ENCODE measurements at places on chromosomes 1 and 21.

DNA sequence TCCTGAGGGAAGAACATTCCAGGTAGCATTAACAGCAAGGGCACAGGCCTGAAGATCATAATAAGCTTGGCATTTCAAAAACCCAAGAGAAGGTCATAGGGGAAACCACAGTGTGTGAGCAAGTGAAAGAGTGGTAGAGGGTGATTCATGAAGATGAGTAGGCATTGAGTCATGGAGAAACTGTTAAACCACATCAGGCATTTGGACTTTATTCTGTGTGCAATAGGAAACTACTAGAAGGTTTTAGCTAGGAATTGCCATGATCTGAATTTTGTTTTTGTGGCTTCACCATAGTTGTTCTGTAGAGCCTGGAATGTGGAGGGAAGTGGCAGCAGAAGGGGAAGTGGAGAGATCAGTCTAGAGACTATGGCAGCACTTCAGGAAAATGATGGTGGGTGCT is 359.0 kb upstream of the PTBP2 start:
- no peak overlapping the region for H3K4me3 ChIP-seq
- H3K36me3 ChIP-seq = no peaks in the 10 kb centered on the region
- DNase-seq = no peak
- no peak overlapping the region for H3K27ac ChIP-seq
- no peaks in the 10 kb centered on the region for H3K27me3 ChIP-seq

GRCh38 chr1:20339811-20340457 is 49.3 kb downstream of the VWA5B1 start:
- DNase-seq = no peak
- H3K27ac ChIP-seq = no peak overlapping the region
- no peaks in the 10 kb centered on the region for H3K36me3 ChIP-seq
- H3K4me3 ChIP-seq = no peak overlapping the region

DNA sequence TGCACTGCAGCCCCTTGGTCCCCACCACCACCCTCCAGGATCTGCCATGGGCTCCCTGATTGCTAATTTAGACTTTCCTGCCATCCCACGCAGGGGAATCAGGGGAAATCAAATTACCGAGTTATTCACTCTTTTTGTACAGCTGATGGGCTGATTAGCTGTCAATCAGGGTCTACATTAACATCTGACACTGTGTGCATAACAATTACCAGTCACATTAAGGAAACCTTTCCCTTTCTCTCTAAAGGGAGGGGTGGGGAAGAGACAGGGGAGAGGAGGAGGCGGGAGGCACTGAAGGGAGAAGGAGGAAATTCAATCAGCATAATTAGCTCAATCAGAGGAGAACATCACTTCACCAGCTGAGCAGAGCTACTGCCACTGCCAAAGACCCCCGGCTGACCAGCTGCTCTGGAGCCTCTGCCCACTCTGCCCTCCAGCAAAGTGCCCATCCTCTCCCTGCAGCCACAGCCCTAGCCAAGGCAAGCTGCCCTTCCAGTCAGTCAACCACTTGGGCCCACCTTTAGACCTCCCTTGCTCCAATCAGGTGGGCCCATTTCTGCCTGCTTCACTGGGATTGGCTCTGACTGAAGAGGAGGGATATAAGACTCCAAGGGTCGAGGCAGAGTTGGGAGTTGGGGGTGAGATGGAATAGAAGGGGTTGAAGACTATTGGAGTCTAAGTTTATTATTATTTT is 199.3 kb upstream of the ZC3H12A start:
- H3K4me1 ChIP-seq = no peaks in the 10 kb centered on the region
- no peak overlapping the region for H3K4me3 ChIP-seq
- DNase-seq = no peak
- H3K27me3 ChIP-seq = peaks cover 21% of the 10 kb centered on the region
- no peak overlapping the region for H3K27ac ChIP-seq

GRCh38 chr1:179958359-179958758 is 3.7 kb downstream of the CEP350 start:
- no peaks in the 10 kb centered on the region for H3K27me3 ChIP-seq
- no peak for DNase-seq
- no peak overlapping the region for H3K27ac ChIP-seq
- H3K4me3 ChIP-seq = no peak overlapping the region

GRCh38 chr1:100921110-100921706 is 25.3 kb downstream of the SLC30A7 start:
- peaks cover 17% of the 10 kb centered on the region for H3K4me1 ChIP-seq
- no peak for DNase-seq
- no peaks in the 10 kb centered on the region for H3K27me3 ChIP-seq

- H3K36me3 ChIP-seq = no peaks in the 10 kb centered on the region
- H3K27me3 ChIP-seq = peaks cover 1% of the 10 kb centered on the region
- DNase-seq = no peak
- no peak overlapping the region for H3K27ac ChIP-seq
- no peak overlapping the region for H3K4me3 ChIP-seq
Observed at GRCh38 chr1:159091607-159092031, 15.1 kb upstream of the AIM2 start.

- H3K27me3 ChIP-seq = peaks cover 2% of the 10 kb centered on the region
- DNase-seq = no peak
- H3K4me1 ChIP-seq = no peaks in the 10 kb centered on the region
- no peak overlapping the region for H3K27ac ChIP-seq
Observed at GRCh38 chr1:33111965-33112364, 31.0 kb downstream of the AZIN2 start.

- peak overlapping the region; percentile 59 for H3K27ac ChIP-seq
- H3K36me3 ChIP-seq = peaks cover 28% of the 10 kb centered on the region
- H3K27me3 ChIP-seq = no peaks in the 10 kb centered on the region
- no peak for DNase-seq
- H3K4me3 ChIP-seq = no peak overlapping the region
Observed at GRCh38 chr1:8351693-8352470, 34.0 kb downstream of the SLC45A1 start.

GRCh38 chr1:26468911-26469310 is 3.3 kb upstream of the HMGN2 start:
- no peaks in the 10 kb centered on the region for H3K27me3 ChIP-seq
- H3K4me3 ChIP-seq = no peak overlapping the region
- DNase-seq = no peak

DNA sequence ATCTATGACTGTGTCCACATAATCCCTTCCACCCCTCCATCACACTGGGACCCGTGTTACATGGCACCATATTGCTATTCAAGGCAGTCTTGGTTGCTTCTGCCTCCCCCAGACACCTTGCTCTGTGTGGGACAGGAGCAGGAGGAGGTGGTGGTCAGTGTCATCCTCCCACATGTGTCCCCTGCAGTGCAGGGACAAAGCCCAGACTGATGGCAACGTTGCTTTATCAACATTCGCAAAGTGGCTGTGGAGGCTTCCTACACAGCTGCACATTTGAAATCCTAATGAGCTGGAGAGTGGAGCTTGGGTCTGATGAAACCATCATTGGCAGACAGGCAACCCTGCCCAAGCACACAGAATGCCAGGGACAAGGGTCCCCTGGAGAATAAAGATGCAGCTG is 26.2 kb downstream of the TRIM67 start:
- peaks cover 84% of the 10 kb centered on the region for H3K27me3 ChIP-seq
- no peaks in the 10 kb centered on the region for H3K4me1 ChIP-seq
- no peak overlapping the region for H3K4me3 ChIP-seq
- H3K27ac ChIP-seq = no peak overlapping the region

GRCh38 chr1:243406424-243406823 is 150.6 kb downstream of the SDCCAG8 start:
- H3K4me1 ChIP-seq = no peaks in the 10 kb centered on the region
- DNase-seq = no peak
- no peak overlapping the region for H3K27ac ChIP-seq
- no peaks in the 10 kb centered on the region for H3K27me3 ChIP-seq
- H3K36me3 ChIP-seq = peaks cover 6% of the 10 kb centered on the region

- H3K4me3 ChIP-seq = no peak overlapping the region
- H3K27me3 ChIP-seq = peaks cover 19% of the 10 kb centered on the region
- DNase-seq = no peak
- H3K27ac ChIP-seq = no peak overlapping the region
- H3K4me1 ChIP-seq = no peaks in the 10 kb centered on the region
Observed at GRCh38 chr1:110787328-110788071, 85.4 kb upstream of the CD53 start.

DNA sequence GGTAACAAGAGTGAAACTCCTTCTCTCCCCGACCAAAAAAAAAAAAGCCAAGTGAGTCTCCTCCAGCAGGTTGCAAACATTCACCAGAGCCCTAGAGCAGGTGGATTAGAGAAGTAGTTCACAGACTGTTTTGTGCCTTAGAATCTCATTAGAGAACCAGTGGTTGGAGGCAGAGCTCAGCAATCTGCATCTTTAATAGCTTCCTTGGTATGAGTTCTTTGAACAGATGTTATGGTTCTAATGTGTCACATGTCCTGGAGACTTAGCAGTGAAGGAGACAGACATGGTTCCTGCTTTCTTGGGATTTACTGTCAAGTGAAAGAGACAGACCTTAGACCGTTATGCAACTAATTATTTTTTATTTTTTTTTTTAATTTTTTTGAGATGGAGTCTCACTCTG is 26.8 kb downstream of the SESN2 start:
- H3K27ac ChIP-seq = no peak overlapping the region
- H3K4me3 ChIP-seq = no peak overlapping the region
- no peaks in the 10 kb centered on the region for H3K4me1 ChIP-seq
- peaks cover 4% of the 10 kb centered on the region for H3K36me3 ChIP-seq

GRCh38 chr21:42007356-42007940 is 2.7 kb downstream of the ZBTB21 start:
- H3K4me3 ChIP-seq = no peak overlapping the region
- peaks cover 17% of the 10 kb centered on the region for H3K4me1 ChIP-seq
- peaks cover 7% of the 10 kb centered on the region for H3K27me3 ChIP-seq

GRCh38 chr1:19477284-19478249 is 7.8 kb downstream of the CAPZB start:
- DNase-seq = no peak
- no peak overlapping the region for H3K4me3 ChIP-seq
- H3K27ac ChIP-seq = no peak overlapping the region
- H3K36me3 ChIP-seq = no peaks in the 10 kb centered on the region
- H3K4me1 ChIP-seq = peaks cover 16% of the 10 kb centered on the region

GRCh38 chr1:231233735-231234417 is 7.1 kb upstream of the GNPAT start:
- no peak overlapping the region for H3K27ac ChIP-seq
- H3K36me3 ChIP-seq = peaks cover 15% of the 10 kb centered on the region
- no peak for DNase-seq
- H3K27me3 ChIP-seq = no peaks in the 10 kb centered on the region

GRCh38 chr1:226216056-226216455 is 7.4 kb upstream of the MIXL1 start:
- no peak for DNase-seq
- H3K27ac ChIP-seq = no peak overlapping the region
- no peaks in the 10 kb centered on the region for H3K36me3 ChIP-seq
- peaks cover 17% of the 10 kb centered on the region for H3K4me1 ChIP-seq

GRCh38 chr1:187634940-187635339 is 806.2 kb downstream of the PLA2G4A start:
- peaks cover 6% of the 10 kb centered on the region for H3K36me3 ChIP-seq
- DNase-seq = no peak
- H3K27ac ChIP-seq = no peak overlapping the region
- H3K4me3 ChIP-seq = no peak overlapping the region
- H3K27me3 ChIP-seq = no peaks in the 10 kb centered on the region
- no peaks in the 10 kb centered on the region for H3K4me1 ChIP-seq

GRCh38 chr1:225844236-225845061 is 34.5 kb downstream of the EPHX1 start:
- DNase-seq = no peak
- H3K27ac ChIP-seq = no peak overlapping the region
- H3K4me3 ChIP-seq = no peak overlapping the region
- peaks cover 21% of the 10 kb centered on the region for H3K36me3 ChIP-seq
- H3K27me3 ChIP-seq = no peaks in the 10 kb centered on the region

DNA sequence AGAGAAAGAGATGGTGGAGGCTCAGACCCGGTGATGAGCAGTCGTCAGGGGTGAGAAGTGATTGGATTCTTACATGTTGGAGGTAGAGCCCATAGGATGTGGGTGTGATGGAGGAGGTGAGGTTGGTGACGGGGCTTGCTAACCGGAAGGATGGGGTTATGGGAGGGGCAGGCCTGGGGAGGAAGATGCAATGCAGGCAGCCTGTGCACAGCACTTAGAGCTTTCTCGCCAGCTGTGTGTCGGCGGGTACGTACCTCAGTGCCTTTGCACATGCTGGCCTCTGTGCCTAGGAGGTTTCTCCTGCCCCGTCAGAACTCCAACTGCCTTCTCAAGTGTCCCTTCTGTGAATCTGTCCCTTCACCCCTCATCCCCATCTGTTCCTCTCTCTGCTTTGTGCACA is 2.9 kb upstream of the BSND start:
- no peak overlapping the region for H3K27ac ChIP-seq
- DNase-seq = no peak
- no peak overlapping the region for H3K4me3 ChIP-seq
- H3K4me1 ChIP-seq = peaks cover 18% of the 10 kb centered on the region

- peaks cover 56% of the 10 kb centered on the region for H3K4me1 ChIP-seq
- H3K4me3 ChIP-seq = no peak overlapping the region
- peak overlapping the region; percentile 79 for H3K27ac ChIP-seq
Observed at GRCh38 chr1:244211559-244211944, 160.5 kb downstream of the ZBTB18 start.

- DNase-seq = no peak
- no peaks in the 10 kb centered on the region for H3K27me3 ChIP-seq
- no peak overlapping the region for H3K27ac ChIP-seq
- H3K4me3 ChIP-seq = no peak overlapping the region
- H3K4me1 ChIP-seq = peaks cover 20% of the 10 kb centered on the region
- H3K36me3 ChIP-seq = no peaks in the 10 kb centered on the region
Observed at GRCh38 chr21:19463966-19464365, 1060.4 kb upstream of the TMPRSS15 start.

DNA sequence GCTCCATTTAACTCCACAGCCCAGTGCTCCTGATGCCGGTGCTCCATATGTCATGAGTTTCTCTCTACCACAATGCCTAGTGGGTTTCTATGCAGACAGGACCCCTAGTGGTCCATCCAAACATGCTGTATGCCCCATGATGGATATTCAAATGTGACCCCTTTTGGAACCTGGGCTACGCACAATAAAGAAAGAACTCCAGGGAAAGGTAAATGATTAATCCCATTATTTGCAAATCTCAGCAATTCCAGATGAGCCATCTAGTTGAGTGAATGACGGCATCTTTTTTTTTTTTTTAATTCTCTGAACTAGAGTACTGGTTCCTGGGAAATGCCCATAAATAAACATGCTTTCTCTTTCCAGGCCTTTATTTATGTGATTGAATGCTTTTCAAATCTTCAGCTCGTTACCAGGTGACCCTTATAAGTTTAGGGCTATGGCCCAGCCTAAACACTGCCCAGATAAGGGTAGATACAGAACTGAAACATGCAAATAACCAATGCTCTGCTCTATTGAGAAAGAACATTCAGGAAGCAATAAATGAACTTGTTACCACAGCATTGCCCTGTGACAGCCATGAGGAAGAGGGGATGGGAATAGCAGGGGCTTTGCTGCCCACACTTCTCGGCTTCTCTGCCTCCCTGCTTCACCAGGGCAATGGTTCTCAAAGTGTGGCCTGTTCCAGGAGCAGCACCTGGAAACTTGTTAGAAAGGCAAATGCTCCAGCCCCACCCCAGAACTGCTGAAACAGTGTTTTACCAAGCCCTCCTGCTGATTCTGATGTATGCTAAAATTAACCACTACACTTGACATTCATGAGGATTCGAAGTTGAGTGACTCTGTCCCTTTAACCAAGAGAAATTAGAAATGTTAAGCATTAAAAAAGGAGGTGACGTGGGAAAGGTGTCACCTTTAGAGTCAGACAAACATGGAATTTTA is 151.7 kb downstream of the SEC16B start:
- peaks cover 32% of the 10 kb centered on the region for H3K27me3 ChIP-seq
- no peak overlapping the region for H3K27ac ChIP-seq
- H3K4me1 ChIP-seq = no peaks in the 10 kb centered on the region
- H3K4me3 ChIP-seq = no peak overlapping the region

- DNase-seq = no peak
- H3K4me1 ChIP-seq = no peaks in the 10 kb centered on the region
- no peaks in the 10 kb centered on the region for H3K27me3 ChIP-seq
- H3K36me3 ChIP-seq = no peaks in the 10 kb centered on the region
- no peak overlapping the region for H3K4me3 ChIP-seq
Observed at GRCh38 chr1:235821361-235821981, 45.2 kb downstream of the LYST start.

All from mesothelial cell of epicardium (in vitro differentiated cells).